ENCODE measurements at places on chromosomes 4 and X.

- no peak for DNase-seq
Observed at GRCh38 chrX:13090339-13091110, 46.1 kb upstream of the FAM9C start.

GRCh38 chrX:100413229-100413628 is 3.2 kb upstream of the PCDH19 start:
- DNase-seq, result no peak

DNA sequence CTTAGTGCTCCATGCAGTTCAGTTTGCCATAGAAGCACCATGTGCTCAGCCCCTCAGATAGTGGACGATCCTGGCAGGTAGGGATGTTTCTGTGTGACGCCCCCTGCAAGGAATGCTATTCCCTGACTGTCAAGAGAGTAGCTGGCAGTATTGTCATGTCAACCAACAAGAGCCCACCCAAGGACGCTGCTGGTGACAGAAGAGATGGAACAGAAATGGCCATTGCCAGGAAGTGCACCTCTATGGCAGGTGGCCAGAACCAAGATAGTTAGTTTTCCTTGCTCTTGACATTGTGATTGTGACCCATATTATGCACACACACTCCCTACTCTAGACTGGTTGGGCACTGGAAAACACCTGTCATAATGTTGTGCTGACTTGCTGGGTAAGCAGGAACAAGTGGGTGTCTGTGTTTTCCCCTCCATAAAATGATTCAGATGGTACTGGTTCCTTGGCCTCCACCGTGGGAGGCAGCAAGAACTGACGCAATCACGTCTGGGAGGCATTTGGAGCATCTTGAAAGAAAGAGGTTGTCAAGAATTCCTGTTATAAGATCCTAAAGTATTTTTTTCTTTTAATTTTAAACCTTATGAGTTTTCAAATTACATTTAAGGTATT is 507.9 kb downstream of the MID1IP1 start:
- no peak for DNase-seq

- no peak for DNase-seq
Observed at GRCh38 chr4:11537846-11538245, 109.2 kb upstream of the HS3ST1 start.

DNA sequence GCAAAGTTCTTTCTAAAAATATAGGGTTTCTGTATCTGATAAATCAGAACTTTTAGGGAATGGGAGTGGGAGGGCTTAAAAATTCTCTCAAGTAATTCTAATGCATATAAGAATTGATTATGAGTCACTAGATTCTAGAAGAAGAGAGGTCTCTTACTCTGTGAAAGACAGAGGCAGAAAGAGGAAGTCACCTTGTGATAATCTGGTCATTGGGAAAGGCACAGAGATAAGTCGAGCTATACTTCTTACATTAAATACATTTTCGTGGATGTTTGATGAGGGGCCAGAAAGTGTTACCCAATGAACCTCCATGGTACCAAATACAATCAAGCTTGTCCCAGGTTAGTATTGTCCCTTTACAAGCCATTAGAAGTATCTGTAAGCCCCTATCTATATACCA is 134.4 kb downstream of the MAD2L1 start:
- no peak for DNase-seq

DNA sequence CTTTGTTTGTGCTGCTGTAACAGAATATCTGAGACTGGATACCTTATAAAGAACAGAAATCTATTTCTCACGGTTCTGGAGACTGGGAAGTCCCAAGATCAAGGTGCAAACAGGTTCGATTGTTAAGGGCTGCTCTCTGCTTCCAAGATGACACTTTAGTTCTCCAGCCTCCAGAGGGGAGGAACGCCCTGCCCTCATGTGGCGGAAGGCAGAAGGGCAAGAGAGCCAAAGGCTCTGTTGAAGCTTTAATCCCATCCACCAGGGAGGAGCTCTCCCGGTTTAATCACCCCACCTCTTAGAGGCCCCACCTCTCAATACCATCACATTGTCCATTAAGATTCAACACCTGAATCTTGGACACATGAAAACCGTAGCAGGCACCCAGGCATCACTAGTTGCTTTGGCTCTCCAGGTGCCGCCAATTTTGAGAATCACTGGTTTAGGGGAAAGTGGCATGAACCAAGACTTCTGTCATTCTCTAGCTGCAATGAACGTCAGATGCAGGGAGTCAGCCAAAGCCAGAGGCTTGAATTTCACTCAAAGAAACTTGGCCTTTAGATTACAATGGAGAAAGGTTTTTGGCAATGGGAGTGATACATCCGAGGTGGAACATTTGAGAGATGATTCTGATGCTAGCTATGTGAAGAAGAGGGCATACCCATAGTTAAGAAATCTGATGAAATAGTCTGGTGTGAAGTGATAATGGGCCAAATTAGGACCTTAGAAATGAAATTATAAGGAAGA is 15.7 kb downstream of the FHL1 start:
- no peak for DNase-seq

DNA sequence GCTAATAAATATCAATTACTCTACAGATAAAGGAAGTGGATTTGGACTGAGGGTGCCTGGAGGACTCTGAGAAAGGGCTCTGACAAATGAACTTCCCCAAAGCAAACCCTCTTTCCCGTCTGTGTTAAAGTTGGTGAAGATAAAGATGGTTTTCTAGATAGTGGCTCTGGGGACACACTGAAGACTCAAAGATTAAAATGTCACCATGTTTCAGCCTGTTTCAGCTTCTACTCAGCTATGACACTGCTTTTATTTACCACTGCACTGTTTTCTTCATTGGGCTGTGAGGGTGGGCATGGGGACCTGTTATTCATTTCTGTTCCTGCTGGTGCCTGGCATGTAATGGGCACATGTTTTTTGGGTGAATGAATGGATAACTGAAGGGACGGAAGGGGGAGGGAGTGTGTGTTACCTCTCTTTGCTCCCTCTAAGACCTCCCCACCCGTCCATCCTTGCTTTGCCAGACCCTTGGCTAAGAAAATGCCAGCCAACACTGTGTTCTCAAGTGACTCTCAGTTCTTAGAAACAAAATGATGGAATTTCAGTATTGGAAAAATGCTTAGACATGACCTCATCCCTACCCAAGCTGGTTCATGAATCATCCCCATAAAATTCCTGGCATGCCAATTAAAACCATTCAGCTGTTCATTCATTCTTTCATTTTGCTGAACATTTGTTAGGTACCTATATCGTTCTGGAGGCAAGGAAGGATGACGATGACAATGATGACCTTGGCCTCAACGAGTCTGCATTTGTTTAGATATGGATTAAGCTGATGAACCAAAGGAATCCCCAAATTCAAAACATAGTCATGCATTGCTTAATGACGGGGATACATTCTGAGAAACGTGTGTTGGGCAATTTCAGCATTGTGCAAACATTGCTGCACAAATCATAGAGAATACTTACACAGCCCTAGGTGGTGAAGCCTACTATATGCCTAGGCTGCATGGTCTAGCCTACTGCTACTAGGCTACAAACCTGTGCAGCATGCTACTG is 13.4 kb upstream of the STK32B start:
- no peak for DNase-seq

DNA sequence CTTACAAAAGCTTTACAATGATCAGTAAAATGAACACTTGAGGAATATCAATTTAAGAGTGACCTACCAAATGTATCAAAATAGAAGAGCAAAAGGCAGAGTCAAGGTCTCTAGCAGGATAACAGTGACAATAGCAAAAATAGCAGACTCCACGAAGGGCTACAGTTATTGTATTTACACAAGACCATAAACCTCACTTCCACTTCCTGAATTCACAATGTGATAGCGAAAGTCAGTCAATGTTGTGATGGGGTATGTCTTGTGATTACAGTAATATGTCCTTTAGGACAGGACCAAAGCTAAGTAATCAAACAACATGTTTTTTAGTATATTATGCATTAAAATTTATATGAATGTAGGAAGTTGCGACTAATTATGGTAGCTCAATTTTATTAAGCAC is 139.6 kb downstream of the IQCM start:
- no peak for DNase-seq

GRCh38 chr4:2151544-2151943 is 90.4 kb downstream of the HAUS3 start:
- no peak for DNase-seq

GRCh38 chr4:128906581-128906980 is 97.1 kb downstream of the JADE1 start:
- DNase-seq, result no peak

DNA sequence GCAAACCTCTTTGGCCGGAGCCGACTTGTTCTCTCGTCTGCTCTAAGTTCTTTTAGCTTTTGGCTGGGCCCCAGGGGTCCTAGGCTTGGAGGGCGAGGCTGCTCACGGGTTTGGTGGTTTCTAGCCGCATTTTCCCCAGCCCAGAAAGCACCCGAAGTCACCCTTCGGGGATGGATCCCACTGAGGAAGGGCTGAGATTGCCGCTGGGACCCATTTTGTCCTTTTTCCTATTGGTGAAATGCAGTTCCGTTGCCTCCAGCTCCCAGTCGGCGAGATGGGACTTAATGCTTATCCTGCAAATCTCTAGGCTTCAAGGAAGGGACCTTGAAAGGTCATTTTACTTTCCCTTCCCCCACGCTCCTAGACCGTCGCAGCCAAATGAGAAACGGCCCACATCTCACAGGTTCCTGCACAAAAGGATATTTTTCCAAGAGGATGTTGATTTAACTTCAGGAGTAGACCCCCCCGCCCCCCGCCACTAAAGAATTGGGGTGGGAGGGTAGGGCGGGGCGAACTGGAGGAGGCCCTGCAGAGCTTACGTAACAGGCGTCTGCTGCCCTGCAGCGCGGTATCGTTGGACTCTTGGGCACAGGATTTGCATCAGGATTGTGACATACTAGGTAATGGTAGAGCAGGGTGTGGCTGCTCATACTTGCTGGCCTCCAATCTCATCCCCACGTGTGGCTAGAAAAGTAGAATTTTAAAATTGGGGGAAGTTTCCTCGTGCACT is 564 bp downstream of the PGK1 start:
- DNase-seq, result no peak

- no peak for DNase-seq
Observed at GRCh38 chr4:53645108-53645507, 53.8 kb upstream of the LNX1 start.

DNA sequence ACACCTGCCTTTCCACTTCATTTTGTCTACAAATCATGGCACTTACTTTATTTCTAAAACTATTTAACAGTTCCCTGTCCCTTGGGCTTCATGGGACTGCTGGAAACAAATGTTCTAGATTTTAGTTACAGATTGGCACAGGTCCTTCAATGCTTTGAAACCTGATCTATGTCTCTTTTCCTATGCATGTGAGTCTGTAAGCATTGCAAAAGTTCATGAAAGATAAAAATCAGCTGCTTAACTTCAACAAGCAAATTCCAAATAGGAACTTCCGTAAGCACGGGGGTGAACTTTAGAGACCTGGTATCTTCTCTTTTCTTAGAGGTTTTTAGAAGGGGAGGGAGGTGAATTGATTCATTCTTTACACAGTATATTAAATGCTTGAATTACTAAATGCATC is 9.5 kb downstream of the LGI2 start:
- DNase-seq, result no peak

DNA sequence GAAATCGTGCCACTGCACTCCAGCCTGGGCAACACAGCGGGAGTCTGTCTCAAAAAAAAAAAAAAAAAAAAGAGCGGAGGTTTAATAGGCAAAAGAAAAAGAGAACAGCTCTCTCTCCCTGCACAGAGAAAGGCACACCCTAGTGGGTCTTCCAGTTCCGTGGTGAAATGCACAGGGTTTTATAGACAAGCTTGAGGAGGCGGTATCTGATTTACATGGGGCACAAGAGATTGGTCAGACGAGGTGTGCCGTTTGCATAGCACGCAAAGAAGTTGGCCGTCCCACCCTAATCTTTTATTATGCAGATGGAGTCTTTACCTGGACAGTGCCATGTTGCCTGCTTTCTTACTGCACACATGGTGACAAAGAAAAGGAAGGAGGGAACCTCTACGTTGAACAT is 33.5 kb upstream of the REST start:
- no peak for DNase-seq

DNA sequence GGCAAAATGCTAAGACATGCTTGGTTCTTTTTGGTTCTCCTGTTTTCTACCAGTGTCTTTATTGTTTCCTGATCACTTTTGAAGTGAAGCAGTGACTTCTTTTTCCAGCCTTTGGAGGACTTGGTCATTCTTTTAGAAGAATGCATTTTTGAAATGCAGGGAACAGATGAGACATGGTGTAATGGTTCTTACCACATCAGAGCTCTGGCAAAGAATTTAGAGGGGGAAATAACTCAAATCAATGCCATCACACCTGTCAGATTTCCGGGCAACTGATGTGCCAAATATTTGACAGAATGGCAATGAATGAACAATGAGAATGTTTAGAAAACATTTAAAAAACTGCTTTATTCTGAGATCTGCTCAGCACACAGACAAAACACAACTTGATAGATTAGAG is 519.6 kb downstream of the IQCM start:
- no peak for DNase-seq

DNA sequence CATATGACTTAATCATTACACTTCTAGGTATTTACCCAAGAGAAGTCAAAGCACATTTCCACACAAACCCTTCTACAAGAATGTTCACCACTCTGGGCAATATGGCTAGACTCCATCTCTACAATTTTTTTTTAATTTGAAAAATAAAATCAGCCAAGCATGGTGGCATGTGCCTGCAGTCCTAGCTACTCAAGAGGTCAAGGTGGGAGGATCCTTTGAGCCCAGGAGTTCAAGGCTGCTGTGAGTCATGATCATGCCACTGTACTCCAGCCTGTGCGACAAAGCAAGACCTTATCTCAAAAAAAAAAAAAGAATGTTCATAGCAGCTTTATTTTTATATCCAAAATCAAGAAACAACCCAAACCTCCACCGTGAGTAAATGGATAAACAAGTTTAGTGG is 70.3 kb upstream of the MBNL3 start:
- no peak for DNase-seq

GRCh38 chr4:149987330-149988086 is 90.7 kb upstream of the DCLK2 start:
- no peak for DNase-seq

DNA sequence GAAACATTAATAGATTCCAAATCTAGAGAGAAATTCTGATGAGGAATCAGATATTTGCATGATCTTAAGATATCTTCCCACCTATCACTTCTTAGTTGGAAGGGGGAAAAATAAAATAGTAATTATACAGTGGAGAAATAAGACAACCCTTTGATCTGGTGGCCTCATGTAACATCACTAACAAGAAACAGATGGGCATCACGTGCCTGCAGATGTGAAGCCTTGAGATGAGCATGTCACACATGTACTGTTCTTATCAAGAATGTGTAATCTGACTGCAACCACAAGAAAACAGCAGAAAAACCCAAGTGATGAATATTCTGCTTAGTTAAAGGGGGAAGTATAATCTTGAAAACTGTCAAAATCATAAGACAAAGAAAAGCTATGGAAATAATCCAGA is 31.4 kb upstream of the NKX6-1 start:
- no peak for DNase-seq

DNA sequence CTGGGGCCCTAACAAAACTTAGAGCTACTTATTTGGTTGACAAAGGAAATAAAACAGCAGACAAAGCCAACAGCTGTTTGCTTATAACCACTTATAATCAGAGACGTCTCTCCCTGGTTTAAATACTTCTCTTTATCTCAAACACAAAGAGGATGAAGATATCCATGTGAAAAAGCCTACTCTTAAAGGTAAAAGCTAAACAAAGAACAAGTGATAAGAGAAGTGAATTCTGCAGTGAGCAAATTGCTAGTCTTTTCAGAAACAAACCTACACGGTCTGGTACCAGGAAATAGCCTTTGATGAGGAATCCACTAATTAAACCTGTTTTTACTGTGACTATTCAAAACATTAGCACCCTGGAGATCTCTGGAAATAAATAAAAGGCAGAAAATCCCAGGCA is 46.7 kb downstream of the GRIA3 start:
- DNase-seq, result no peak

- no peak for DNase-seq
Observed at GRCh38 chrX:31656013-31656412, 584.2 kb upstream of the FTHL17 start.

- DNase-seq, result peak; percentile 22
Observed at GRCh38 chr4:149980941-149981340, 97.3 kb upstream of the DCLK2 start.

Data from stimulated activated CD4-positive, alpha-beta T cell treated with anti-CD3 and anti-CD28 coated beads, TNF-alpha, amount 100 ng/mL, for 1 hour (primary cell).